ENCODE measurements at places on chromosomes 6 and 20.
A peak's percentile ranks its signal among the peaks of the same experiment; 100 is the strongest.

DNA sequence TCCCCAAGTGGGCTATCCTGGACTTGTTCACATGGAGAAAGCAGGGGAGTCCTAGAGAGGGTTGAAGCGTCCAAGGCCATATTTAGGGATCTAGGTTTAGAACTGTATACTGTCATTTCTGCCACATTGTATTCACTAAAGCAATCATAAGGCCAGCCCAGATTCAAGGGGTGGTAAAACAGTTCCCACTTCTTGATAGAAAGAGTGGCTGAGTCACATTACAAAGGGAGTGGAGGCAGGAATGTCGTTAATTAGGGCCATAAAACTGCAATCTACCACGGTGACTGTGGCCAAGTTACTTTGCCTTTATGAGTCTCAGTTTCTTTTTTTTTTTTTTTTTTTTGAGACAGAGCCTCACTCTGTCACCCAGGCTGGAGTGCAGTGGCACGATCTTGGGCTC lies 7.4 kb upstream of the UBR2 start:
- DNase-seq, result no peak

DNA sequence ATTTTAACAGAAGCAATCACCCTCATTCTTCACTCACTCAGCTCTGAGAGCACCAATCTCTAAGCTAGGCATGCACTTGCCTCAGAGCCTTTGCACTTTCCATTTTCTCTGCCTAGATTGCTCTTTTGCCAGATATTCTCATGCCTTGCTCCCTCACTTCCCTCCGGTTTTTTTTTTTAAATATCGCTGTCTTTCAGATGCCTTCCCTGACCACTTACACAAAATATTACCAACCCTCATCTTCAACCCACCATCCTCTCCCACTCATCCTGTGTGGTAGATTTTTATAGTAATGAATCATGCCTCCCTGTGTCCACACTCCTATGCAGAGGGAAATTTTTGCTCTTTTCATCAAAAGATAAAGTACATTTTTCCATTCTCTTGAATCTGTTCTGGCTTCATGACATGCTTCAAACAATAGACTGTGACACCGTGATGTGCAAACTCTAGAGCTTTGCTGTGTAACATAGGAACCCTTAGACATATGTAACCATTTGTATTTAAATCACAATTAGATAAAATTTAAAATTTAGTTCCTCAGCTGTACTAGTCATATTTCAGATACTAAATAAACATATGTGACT lies 437.1 kb downstream of the UTRN start:
- DNase-seq, result no peak

DNA sequence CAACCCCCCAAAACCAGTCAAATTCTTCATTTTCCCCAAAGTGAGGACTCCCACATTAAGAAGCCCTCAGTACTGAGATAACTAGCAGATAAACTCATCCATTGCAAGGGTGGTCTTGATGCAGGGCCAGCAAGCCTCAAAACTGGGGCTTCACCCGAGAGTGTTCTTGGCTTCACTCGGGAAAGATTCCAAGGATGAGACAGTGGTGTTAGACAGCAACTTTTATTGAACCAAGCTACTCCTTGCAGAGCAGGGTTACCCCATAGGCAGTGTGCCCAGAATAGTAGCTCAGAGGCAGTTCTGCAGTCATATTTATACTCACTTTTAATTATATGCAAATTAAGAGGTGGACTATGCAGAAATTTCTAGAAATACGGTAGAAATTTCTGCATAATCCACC lies 15.8 kb upstream of the HLA-DQA1 start:
- no peak for DNase-seq

DNA sequence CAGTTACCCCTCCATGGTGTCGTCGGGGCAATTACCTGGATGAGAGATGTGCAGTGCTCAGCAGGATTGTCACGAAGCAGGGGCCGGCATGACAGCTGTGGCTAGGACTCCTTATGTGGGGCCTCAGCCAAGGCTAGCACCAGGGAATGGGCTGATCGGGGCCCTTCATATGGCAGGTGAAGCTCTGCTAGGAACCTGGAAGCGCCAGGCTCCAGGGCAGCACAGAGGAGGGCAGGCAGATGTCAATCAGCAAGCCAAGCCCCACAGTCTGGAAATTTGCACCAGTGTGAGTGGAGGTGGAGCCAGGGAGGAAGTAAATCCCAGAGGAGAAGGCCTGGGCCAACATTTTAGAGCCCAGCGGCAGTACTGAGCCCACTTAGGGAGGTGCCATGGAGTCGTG lies 21.2 kb downstream of the SYNDIG1 start:
- no peak for DNase-seq

DNA sequence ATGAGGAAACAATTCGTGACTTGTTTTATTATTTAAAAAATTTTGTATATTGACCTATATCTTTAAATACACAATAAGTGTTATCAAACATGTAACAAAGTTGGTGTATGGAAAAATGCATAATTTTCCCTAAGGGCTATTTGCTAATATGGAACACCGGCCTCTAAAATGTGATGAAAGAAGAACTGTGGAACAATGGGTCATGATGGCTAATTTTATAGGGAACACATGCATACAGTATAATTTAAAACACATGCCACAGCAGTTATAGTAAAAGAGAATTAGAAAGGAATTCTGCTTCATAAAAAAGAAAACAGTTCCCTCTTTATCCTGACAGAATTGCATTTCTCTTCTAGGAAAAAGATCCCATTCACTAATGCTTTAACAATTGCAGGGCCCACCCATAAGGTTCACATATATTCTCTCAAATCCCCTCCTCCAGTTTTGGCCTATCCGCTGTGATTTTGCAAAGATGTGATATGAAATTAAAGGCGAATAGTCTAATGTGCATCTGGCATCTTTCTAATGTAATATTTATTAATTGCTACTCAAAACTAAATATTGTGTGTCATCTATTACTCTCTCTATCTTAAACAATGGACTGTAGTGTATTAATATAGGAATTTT lies 628.1 kb upstream of the CITED2 start:
- DNase-seq, result no peak

- DNase-seq, result no peak
Observed at GRCh38 chr20:31751126-31751525, 12.0 kb downstream of the TPX2 start.

DNA sequence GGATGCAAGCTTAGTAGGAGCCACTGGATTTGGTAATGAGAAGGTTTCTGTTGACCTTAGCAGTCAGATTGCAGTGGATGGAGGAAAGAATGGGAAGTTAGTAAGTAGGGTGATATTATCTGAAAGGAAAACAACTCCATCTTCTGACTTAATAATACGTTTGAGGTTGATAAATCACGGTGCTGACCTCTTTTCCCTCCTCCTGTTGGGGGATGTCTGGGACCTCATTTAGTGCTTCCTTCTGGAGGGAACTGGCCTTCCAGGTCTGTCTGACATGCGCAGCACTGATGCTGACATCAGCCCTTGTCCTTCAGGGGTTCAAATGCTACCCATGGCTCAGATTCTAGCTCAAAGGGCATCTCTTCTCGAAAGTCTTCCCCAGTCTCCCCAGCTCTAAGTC lies 48.2 kb upstream of the AKAP12 start:
- no peak for DNase-seq

GRCh38 chr20:50724851-50725723 lies 6.3 kb upstream of the PARD6B start:
- DNase-seq, result no peak

GRCh38 chr6:1067346-1067745 lies 244.6 kb upstream of the FOXQ1 start:
- DNase-seq, result no peak

DNA sequence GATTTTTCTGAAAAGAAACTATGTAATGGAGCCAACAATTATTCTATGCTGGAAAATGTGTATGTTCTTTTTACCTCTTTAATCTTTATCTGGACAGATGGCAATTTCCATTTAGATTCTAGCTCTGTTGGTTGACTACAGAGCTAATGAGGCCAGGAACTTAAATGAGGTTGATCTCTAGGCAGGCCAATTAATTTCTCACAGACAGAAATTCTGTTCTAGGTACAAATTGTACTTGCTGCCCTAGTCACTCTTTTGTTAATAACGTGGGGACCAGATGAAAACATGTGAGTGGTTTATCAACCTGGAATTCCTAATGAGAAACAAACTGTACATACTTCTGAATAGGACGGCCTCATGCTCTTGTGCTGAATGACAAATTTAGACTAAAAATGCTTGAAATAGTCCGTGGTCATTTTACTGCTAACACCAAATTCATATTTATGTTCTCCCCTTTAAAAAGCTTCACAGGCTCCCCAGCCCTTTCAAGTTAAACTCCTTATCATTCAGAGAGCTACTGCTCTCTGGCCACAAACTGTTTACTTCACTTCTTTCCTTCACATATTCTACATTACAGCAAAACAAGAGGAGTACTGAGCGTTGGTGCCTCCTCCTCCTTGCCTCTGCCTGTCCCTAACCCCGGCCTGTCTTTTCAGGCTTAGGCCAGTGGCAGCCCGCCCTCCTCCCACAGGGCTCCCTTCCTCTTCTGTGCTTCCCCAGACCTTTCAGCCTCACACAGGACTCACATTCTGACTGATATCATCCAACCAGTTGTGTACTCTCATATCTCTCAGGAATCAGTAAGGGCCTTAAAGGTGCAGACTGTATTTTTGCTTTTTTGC lies 41.4 kb downstream of the DTNBP1 start:
- DNase-seq, result peak; percentile 5

- DNase-seq, result no peak
Observed at GRCh38 chr6:168129292-168130167, 50.5 kb upstream of the FRMD1 start.

- DNase-seq, result no peak
Observed at GRCh38 chr20:47859278-47859677, 74.0 kb upstream of the SULF2 start.

GRCh38 chr6:51777618-51778017 lies 309.8 kb downstream of the PKHD1 start:
- DNase-seq, result no peak

DNA sequence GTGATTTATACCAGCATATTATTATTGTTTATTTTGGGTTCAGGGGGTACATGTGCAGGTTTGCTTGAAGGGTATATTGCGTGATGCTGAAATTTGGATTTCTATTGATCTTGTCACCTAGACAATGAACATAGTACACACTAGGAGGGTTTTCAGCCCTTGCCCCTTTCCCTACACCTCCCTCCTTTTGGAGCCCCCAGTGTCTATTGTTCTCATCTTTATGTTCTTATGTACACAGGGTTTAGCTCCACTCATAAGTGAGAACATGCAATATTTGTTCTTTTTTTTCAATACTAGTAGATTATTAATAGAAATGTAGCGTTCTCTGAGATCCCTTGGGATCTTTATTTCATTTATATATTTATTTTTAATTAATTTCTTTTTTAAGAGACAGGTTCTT lies 79.2 kb upstream of the MRAP2 start:
- DNase-seq, result no peak

- no peak for DNase-seq
Observed at GRCh38 chr6:164408868-164409267, 900.5 kb downstream of the C6orf118 start.

DNA sequence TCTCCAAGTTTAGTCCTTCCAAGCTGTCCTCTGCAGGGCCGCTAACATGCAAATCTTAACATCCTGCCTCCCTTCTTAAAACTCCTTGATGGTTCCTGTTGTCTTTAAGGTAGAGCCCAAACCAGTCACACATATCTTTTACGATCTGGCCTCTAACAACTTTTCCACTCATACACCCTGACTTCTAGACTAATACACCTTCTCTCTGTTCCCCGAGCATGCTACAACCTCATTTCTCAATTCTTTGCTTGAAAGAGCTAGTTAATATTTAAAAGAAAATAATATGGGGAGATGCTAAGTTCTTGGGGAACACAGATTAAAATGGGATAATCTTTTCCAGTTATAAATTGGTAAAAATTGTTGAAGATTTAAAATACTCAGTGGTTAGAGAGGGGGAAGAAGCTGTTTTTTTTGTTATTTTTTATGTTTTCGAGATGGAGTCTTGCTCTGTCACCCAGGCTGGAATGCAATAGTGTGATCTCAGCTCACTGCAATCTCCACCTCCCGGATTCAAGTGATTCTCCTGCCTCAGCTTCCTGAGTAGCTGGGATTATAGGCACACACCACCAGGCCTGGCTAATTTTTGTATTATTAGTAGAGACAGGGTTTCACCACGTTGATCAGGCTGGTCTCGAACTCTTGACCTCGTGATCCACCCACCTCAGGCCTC lies 250.7 kb downstream of the MAFB start:
- no peak for DNase-seq

DNA sequence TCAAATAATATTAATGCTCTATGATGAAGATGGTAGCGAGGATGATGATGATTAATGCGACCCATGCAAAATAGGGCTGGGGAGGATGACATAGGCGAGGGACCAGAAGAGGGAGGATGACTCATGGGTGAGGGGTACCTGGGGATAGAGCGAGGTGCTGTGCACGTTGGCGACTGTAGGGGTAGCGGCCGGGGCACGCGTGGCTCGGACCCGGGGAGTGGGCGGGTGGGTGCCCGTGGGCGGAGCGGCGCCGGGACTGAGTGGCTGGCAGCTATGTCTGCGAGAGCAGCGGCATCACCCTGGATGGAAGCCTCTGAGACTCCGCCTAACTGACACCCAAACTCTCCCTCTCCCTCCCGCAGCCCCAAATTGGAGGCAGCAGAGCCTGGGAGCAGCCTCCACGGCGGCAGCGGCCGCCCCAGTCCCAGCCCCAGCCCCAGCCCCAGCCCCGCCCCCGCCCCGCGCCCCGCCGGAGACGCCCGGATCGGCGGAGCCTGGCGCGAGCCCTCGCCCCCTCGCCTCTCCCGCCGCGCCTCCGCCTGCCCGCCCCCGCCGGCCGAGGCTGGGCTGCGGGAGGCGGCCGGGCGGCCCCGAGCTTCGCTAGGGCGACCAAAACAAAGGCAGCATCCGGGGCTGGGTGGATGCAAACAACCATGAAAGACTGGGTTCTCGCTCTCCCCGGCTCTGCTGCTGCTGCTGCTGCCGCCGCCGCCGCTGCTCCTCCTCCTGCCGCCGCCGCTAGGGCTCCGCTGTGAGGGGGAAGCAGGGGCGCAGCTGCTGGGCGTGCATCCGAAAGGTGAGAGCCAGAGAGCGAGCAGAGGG lies at the start of gene RIMS1:
Gene RIMS1 (plus strand): TSS at position 367 of the 822 bp plus-strand sequence. CDS start 474 bp downstream, outside the sequence.
- peak; percentile 70 for DNase-seq
